ENCODE measurements at places on chromosomes 2 and 18. TPM values are rescaled to one million over a fixed set of nuclear protein-coding genes. Genes with fewer than 3 reads are reported as not detected.

DNA sequence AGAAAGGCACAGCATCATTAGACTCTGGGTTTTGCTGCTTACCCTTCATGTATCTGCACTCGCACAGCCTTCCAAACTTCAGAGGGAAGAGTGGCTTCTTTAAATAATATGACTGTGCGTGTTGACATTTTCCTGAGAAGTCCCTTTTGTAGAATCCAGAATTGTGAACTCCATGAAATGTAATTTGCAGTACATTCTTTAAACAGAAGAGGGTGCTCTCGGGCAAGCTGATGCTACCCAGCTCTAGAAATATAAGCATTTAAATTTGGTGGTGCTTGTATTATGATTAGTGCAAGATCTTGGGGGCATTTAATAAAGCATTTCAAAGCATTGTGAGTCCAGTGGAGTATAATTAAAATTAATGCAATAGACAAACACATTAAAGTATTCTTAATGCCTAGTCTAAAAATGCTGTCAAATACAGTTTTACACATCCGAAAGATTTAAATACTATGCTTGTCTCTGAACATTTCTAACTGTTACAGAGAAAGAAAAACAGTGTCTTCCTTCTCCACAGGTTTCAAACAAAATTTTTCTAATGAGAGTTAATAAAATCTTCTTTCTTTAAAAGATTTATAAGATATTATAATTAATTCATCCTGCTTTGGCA lies 17.3 kb upstream of the GTF2A1L start:
- peak; percentile 14 for DNase-seq

- DNase-seq, result no peak
These were observed 82.3 kb downstream of the FAM117B start for GRCh38 chr2:202716953-202717597.

- DNase-seq, result no peak
These were observed 114.2 kb downstream of the SGPP2 start for GRCh38 chr2:222538535-222538934.

- peak; percentile 28 for DNase-seq
These were observed 158.0 kb downstream of the BARD1 start for GRCh38 chr2:214651451-214651850.

DNA sequence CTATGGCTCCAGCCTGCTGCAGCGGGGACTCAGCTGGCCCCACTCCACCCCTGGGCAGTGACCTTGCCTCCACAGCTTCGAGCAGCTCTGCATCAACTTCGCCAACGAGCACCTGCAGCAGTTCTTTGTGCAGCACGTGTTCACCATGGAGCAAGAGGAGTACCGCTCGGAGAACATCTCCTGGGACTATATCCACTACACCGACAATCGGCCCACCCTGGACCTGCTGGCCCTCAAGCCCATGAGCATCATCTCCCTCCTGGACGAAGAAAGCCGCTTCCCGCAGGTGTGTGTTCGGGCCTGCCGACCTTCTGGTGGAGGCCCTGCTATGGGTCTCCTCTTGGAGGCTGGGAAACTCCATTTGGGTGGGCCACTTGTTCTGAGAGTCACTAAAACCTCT lies 48.6 kb downstream of the MYO7B start:
- no peak for DNase-seq

DNA sequence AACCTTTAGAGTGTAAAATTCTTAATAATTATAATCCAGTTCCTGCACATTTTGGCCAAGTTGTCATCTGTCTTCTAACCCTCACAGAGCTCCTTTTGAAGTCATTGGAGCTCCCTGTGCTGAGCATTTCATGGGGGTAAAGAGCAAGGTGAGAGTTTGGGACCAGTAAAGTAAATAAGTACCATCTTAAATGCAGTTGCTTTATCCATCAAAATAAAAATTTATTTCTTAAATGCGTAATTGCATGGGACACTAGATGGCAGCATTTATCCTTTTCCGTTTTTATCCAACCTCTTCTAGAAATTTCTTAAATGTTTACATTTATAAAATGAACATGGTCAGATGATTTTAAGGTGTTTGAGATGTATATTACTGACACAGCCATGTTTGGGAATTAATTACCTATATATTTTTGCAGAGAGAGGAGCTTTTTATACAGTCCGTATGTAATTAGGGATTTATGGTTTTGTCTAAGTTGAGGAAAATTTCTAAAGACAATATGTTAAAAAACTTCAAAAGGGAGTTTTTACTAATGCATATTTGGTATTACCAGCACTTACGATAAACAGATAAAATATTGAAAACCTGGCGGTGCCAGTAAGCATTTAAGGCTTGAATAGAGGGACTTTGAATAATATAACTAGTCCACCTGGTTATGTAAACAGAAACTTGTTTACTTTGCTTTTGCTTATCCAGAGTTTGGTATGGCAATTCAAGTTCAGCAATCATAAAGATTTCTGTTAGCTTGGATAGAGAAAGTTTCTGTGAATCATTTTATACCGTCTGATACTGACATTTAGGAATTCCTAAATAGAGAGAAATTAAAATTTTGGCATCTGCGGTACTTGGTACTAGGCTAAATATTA lies 54.5 kb downstream of the ACSL3 start:
- DNase-seq, result no peak

GRCh38 chr2:3147651-3148530 lies 229.7 kb downstream of the EIPR1 start:
- DNase-seq, result no peak

GRCh38 chr2:154289870-154290269 lies 408.6 kb upstream of the KCNJ3 start:
- DNase-seq, result no peak

- DNase-seq, result no peak
These were observed 56.5 kb downstream of the REV1 start for GRCh38 chr2:99433340-99433739.

- DNase-seq, result no peak
These were observed at the start of gene RAX for GRCh38 chr18:59272891-59273758. Gene RAX (minus strand): TSS chr18:59273454. CDS start chr18:59273206, 248 bp downstream.

The NEU4 gene
- total RNA-seq, result 0.22 TPM

The STAMBP gene
- total RNA-seq, result 46.5 TPM

The GPAT2 gene
- not detected for total RNA-seq

The NFE2L2 gene
- 83.3 TPM for total RNA-seq

The MYCN gene
- 2.6 TPM for total RNA-seq

The VAMP8 gene
- total RNA-seq, result 35.3 TPM

The MTX2 gene
- 25.2 TPM for total RNA-seq

All from astrocyte (in vitro differentiated cells and primary cell).